ENCODE measurements at places on chromosomes 2 and 18.

GRCh38 chr2:13067508-13067907, 350.8 kb downstream of the TRIB2 start:
- DNase-seq, result no peak

- DNase-seq, result no peak
These were observed 93.1 kb downstream of the ZFP36L2 start for GRCh38 chr2:43133336-43133707.

- no peak for DNase-seq
These were observed 19.7 kb downstream of the TCF7L1 start for GRCh38 chr2:85152895-85153294.

DNA sequence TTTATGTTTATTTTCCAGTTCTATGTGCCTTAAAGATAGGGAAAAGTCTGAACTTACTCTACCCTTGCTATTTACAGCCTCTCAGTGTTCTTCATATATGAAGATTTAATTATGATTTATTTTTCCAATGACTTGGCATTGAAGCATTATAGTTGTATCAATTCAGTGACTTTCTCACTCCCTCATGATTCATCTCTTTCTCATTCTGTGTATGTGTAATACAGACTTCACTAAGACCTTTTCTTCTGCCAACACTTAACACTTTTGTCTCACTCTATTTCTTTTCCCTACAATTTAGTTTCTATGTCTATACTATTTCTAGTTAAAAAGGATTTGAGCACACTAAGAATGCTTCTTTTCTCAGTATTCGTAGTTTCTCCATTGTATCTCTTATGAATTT, 1470.3 kb upstream of the ACVR2A start:
- no peak for DNase-seq

DNA sequence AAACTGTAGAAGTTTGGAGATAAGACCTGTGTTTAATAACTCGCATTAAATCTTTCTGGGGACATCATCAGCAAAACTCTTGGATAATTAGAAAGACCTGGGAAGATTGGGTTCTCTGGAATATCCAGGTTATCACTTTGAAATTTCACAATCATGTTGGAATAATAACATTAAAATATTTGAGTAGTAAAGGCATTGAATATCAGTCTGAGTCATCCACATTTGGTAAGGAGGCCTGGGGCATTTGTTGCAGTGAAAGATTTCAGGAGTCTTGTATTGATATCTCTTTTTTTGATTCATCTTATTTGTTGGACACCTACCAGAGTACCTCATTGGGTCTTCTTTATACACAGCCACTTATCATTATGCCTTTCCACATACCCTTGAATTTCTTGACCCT, 95.9 kb downstream of the EPB41L5 start:
- DNase-seq, result no peak

DNA sequence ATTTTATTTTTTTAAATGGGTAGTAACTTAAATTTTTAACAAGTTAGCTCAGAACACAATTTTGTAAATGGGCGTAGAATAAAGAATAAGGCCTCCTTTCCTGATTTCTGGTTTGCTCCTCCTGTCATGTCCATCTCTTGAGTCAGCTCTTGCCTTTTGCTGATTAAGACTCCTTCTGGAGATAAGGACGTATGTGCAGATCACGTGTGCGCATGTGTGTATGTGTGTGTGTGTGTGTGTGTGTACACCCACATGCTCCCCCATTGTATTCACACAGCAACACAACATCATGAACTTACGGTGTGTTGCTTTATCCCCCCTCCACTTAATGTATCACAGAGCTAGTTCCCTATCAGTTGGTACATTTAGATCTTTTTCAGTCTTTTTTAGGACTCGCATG, 182.9 kb downstream of the PRKCE start:
- DNase-seq, result no peak

GRCh38 chr2:141162314-141162713, 968.5 kb downstream of the LRP1B start:
- no peak for DNase-seq

DNA sequence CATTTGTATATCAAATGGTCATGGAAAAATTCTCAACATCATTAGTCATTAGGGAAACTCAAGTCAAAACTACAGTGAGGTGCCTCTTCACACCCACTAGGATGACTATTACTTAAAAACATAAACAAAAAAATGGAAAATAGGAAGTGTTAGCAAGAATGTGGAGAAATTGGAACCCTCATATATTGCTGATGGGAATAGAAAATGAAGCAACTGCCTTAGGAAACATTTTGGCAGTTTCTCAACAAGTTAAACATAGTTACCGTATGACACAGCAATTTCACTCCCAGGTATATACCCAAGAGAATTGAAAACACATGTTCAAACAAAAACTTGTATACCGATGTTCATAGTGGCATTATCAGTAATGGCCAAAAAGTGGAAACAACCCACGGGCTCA, 18.1 kb upstream of the CYP26B1 start:
- DNase-seq, result no peak

DNA sequence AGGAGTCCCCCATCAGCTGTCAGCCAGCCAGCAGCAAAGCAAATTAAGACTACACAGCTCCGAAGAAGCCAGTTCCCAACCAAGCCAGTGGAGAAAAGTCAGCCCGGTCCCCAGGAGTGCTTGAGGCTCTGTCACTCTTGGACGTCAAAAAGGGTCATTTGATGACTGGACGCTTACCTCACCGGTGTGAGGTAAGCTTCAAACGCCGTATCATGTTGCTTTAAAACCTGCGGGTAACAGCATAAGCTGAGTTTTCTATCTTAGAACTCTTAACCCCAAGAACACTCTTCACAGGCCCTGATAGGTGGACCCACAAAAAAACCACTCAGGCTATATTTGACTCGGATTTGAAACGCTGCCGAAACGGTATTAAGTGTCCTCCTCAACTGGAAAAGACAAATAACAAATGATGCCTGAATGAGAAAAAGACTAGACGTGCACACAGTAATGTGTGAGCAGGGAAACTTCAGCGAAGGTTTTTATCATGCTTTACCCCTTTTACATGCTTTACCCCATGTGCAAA, 682 bp upstream of the LNPK start:
- DNase-seq, result no peak

GRCh38 chr2:170514140-170514539, 201.0 kb upstream of the SP5 start:
- no peak for DNase-seq

DNA sequence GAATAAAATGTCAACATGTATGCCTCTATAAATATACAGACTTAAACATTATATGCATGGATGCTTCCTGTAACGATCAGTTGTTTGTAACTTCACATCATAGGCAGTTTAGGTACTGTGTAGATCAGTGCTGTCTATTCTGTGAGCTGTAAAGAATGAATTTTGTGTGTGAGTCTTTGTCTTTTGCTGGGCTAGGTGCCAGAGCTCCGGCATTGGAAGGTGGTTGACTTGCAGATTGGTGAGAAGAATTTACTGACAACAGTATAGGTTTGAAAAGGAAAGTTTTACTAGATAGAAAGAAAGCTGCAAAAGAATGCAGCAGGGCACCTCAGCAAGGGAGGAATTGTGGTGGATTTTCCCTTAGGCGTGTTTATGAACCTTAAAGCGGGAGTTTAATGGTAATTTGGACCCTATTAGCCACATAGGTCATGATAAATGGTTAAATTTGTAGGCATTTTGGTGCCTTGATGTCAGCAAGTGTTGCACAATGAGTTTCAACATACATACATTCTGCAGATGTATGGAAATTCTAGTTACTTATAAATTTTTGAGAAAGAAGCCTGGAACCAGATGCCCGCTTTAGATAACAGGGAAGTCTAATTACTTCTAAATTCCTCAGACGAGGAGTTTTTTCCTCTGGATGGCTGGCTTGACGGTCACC, 6.7 kb upstream of the QPCT start:
- no peak for DNase-seq

DNA sequence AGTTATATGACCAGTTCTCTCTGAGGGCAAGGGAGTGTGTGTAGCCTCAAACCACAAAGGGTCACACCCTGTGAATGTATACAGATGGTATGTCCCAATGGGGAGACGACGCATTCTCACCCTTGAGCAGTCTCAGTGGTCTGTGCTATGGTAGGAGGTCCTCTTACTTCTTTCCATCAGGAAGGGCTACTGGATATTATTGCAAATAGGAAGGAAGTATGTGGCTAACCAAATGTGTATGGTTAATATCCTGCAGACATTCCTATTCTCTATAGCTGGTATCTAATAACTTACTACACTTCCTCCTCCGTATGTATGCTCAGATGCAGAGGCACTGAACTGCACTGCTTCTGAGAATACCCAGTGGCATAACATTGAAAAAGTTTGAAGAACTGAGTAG, 306.7 kb upstream of the CCDC68 start:
- no peak for DNase-seq

DNA sequence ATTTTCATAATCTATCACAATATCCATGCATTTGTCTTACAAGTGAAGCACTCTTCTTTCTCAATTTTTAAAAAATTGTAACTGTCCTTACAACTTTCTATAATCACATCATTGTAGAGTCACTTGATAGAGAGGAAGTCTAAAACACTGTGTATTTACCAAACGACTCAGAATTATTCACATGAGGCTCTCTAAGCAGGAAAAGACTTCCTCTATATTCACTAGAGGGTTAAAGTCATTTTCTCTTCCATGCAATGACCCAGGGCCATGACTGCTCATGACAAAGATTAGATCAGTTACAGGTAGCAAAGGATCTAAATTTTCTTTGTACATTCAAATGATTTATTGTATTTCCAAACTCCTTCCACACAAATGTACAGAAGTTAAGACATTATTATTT, 9.0 kb upstream of the SLC1A4 start:
- no peak for DNase-seq

DNA sequence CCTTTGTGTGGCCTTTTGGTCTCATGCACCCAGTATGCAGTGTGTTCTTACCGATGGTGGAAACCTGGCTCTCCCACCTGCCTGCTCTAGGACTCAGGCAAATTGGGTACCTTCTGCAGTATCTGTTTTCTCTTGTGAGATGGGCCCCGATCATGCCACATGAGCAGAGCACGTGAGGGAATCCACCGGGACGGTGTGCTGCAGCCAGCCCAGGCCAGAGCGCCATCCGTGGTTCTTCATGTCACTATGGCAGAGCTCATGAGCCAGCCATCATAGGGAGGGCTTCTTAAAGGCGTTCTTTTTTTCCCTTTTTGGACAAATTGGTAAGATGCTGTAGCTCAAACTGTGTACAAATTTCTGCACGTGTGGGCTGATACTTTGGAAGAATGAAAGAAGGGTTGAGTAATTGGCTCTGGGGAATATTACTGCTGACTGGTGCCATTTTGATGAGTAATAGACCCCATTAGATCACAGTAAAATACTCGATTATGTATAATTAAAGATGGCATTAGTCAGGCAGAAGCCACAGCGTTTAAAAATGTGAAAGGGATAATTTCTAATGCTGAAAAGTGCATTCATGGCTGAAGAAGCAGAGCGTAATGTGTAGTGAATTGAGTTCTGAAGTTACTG, 19.2 kb downstream of the SH3RF3 start:
- no peak for DNase-seq

Data from cortex of kidney (tissue), 1 donor.